ENCODE measurements at places on chromosomes 7 and 10.

DNA sequence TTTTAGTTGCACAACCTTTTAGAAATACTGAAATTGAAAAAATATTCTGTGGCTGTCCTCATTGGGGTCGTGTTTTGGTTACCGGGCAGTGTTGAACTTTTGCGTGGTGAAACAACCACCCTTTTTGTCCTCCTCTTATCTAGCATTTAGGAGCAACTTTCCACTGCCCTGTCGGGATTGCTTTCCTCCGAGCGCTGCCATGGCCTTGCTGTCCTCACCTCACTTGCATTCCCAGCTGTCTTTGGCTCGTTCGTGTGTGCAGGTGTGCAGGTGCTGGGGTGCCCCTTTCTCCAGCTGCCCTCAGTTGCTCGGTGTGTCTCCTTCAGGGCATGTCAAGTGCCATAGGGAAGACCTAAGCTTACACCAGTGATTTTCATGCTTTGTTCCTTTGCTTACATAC is 116.9 kb upstream of the GJD4 start:
- no peak for DNase-seq

DNA sequence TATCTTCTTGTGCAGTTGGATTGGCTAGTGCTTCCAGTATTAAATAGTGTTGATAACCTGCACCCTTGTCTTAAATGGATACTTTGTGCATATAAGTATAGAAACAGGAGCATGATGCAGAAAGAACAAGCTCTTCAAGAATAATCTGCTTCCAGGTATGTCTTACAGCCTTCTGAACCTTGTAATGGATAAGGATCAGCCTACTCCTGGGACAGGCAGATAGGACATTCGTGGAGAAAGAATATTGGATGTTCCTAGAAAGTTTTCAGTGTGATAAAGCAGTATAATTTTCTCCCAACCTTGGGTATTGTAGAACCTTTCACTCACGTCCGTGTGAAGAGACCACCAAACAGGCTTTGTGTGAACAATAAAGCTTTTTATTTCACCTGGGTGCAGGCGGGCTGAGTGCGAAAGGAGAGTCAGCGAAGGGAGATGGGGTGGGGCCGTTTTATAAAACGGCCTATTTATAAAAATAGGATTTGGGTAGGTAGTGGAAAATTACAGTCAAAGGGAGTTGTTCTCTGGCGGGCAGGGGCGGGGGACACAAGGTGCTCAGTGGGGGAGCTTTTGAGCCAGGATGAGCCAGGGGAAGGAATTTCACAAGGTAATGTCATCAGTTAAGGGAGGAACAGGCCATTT is 27.2 kb downstream of the C1GALT1 start:
- DNase-seq = no peak

DNA sequence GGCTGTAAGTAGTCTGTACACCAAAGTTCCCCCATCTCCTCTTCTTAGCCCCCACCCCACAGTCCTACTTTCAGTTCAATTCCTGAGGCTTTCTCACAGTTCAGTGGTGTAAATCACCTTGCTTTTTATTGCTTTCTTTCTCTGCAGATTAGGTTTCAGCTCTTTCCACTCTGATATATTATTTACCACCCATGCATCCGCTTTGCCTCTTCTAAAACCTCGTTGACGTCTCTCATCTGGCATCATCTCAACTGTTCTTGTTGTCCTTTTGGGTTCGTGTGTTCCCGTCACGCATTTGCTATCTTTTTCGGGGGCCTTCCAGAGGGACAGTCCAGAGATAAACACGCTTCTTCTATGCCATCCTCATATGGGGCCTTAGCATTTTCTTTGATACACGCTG is 597.9 kb upstream of the DPP6 start:
- no peak for DNase-seq

- no peak for DNase-seq
Observed at GRCh38 chr10:70596110-70596798, 6.3 kb downstream of the PRF1 start.

- no peak for DNase-seq
Observed at GRCh38 chr7:91293840-91294239, 29.6 kb downstream of the FZD1 start.

- no peak for DNase-seq
Observed at GRCh38 chr10:33244354-33244967, 90.0 kb downstream of the NRP1 start.
